ENCODE measurements at places on chromosomes 2 and 18. TPM values are rescaled to one million over a fixed set of nuclear protein-coding genes. Genes with fewer than 3 reads are reported as not detected.

DNA sequence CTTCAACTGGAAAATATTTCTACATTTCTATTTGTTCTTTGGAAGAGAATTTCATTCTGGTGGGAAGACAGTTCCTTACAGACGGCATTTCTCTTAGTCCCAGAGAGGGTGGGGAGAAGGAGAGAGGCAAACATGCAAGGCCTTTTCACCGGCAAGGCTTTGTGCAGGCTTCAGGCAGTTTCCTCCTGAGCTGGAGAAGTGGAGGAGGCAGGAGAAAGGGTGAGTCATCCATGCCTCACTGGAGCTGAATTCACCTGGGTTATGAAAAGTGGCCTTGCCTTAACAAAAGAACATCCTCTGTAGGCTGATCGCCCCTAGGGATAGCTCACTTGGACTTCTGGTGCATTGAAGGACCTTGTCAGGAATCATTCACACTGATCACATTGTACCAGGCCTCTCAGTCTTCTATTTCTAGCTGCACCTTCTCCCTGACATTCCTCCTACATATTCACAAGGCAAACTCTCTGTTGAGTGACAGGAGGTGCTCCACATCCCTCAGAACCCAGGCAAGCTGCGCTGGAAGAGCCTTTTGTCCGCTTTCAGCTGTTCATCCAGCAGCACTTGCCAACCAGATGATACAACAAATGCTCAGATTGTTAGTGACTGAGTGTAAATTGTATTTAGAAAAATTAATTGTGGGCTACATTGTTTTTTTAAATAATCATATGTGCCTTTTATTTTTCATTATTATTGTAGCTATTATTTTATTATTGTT lies 796.1 kb downstream of the DCDC2C start:
- no peak overlapping the region for H3K4me3 ChIP-seq
- H3K36me3 ChIP-seq: no peaks in the 10 kb centered on the region
- H3K27ac ChIP-seq: no peak overlapping the region
- no peaks in the 10 kb centered on the region for H3K27me3 ChIP-seq

VAPA gene
- 117 TPM for total RNA-seq

- H3K4me1 ChIP-seq: no peaks in the 10 kb centered on the region
- H3K4me3 ChIP-seq: no peak overlapping the region
- H3K27ac ChIP-seq: no peak overlapping the region
- no peak for DNase-seq
- no peaks in the 10 kb centered on the region for H3K27me3 ChIP-seq
Observed at GRCh38 chr2:7035884-7036283, 118.7 kb downstream of the RNF144A start.

- H3K36me3 ChIP-seq: no peaks in the 10 kb centered on the region
- no peaks in the 10 kb centered on the region for H3K27me3 ChIP-seq
- peaks cover 70% of the 10 kb centered on the region for H3K4me1 ChIP-seq
- H3K4me3 ChIP-seq: no peak overlapping the region
Observed at GRCh38 chr2:46540496-46541331, 61.3 kb downstream of the TMEM247 start.

DNA sequence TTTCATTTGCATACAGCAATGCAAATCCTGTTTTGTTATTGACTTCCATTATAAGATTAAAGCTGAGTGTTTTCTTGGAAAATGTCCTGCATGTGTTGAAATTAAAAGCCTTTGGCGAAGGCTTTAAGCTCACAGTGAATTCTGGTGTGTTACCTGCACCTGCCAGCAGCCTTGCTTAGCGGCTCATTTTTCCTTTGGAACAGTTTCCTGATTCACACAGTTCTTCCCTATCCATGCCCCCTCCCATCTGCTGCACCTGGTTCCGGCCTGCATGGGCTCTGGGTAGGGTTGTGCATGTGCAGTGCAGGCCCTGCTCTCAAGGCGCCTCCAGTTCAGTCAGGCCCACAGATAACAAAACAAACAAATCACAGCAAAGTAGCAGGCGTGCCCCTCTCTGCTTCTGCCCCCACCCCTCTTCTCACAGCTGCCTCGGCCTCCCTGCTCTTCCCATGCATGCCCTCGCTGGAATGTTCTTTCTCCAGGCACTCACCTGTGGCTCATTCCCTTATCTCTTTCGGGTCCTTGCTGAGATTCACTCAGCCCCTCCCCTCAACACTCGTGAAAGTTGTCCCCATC lies 15.8 kb downstream of the MTCL1 start:
- no peaks in the 10 kb centered on the region for H3K36me3 ChIP-seq
- H3K4me1 ChIP-seq: no peaks in the 10 kb centered on the region
- H3K4me3 ChIP-seq: no peak overlapping the region
- no peak for DNase-seq
- no peaks in the 10 kb centered on the region for H3K27me3 ChIP-seq

TFPI gene
- total RNA-seq: not detected

DNA sequence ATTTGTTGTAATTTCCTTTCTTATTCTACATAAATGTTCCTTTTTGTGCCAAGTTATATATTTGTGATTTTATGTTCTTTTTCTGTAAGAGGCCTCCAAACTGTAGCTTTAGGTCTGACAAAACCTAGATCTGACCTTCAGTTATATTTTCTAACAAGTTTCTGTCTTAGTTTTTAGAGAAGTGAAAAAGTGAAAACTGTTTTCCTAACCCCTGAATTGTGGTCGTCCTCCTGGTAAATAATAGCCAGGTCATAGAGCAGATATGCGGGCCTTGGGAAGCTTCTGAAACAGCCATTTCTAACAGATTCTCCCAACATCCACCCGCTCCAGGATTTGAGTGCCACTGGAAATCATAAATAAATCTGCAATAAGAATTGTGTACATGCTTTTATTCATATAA lies 398.4 kb upstream of the CWC22 start:
- H3K27ac ChIP-seq: no peak overlapping the region
- H3K4me1 ChIP-seq: no peaks in the 10 kb centered on the region
- no peak for DNase-seq

EN1 gene
- not detected for total RNA-seq

GRCh38 chr18:4721545-4721944 lies 266.4 kb upstream of the DLGAP1 start:
- no peak for DNase-seq
- no peaks in the 10 kb centered on the region for H3K4me1 ChIP-seq
- no peak overlapping the region for H3K27ac ChIP-seq
- H3K36me3 ChIP-seq: no peaks in the 10 kb centered on the region

DNA sequence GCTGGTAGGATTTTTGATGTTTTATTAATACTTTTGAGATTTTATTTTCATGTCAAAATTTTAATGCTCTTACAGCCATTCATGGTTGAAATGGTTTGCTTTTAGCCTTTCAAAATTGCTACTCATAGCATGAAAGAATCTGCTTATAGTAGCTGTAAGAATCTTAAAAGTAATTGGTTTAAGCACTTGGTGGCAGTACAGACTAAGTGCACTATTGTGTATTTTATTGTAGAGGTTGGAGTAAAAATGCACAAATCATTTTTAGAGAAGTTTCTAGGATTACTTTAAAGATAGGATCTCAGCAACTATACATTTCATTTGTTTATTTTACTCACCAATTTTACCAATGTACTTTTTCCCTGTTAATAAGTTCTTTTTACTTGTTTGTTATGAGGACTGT lies 205.8 kb downstream of the SPAG16 start:
- H3K4me1 ChIP-seq: no peaks in the 10 kb centered on the region
- H3K27ac ChIP-seq: no peak overlapping the region
- H3K27me3 ChIP-seq: no peaks in the 10 kb centered on the region
- no peaks in the 10 kb centered on the region for H3K36me3 ChIP-seq

DNA sequence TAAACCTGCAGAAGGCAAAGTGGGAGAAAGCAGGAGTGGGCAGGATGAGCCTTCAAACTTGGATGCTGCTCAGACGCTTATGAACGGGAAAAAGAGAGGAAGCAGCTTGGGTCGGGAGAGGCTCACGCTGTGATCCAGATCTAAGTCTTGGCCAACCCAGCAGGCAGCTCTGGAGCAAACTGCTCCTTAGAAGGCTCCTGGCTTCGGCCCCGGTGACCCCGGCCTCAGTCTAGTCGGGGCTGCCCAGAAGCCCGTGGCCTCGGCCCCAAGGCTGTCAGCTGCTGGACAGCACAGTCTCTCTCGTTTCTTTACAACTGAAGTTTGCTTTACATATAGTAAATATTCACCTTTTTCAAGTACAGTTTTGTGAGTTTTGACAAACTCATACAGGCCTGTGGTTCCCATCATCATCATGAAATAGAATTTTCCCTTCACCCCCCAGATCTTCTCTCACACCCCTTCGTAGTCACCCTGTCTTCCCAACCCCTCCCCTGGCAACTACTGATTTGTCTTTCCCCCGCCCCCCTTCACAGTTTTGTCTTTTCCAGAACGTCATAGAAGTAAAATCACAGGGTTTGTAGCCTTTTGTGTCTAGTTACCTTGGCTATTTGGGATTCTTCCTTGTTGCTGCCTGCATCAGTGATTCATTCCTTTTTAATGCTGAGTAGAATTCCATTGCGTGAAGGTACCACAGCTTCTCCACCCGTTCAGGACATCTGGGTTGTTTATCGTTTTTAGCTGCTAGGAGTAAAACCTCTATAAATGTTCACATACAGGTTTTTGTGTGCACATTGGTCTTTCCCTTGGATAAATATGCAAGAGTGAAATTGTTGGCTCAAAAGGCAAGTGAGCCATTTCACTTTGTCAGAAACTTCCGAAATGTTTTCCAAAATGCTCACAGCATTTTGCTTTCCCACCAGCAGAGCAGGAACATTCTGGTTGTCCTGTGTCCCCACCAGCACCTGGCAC lies 35.1 kb downstream of the MYO7B start:
- no peaks in the 10 kb centered on the region for H3K27me3 ChIP-seq
- H3K4me3 ChIP-seq: no peak overlapping the region
- peak; percentile 2 for DNase-seq

SCN2A gene
- 0.22 TPM for total RNA-seq

LYG2 gene
- total RNA-seq: not detected

AQP12B gene
- total RNA-seq: not detected

DNA sequence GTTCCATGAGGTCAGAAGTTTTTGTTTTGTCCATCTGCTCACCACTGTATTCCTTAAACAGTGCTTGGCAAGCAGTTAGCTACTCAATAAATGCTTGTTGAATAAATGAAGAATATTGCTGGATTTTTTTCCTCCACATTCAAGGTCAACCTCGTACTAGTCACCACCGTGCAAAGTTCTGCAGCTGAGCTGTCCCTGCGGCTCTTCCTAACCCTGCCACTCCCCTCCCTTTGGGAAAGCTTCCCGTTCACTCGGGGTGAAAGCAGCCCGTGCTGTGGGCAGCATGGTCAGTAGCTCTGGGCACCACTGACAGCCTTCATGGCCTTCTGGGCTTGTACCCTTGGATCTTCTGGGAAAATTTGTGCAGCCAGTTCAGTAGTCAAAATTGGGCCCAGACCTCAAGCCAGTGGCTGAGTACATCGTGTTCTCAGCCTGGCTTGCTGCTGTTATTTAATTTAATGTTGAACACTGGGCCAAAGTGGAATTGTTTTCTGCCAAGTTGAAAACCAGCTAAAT lies 469.3 kb upstream of the RAB12 start:
- no peak for DNase-seq
- H3K36me3 ChIP-seq: no peaks in the 10 kb centered on the region
- H3K27me3 ChIP-seq: no peaks in the 10 kb centered on the region
- H3K4me3 ChIP-seq: no peak overlapping the region

DNA sequence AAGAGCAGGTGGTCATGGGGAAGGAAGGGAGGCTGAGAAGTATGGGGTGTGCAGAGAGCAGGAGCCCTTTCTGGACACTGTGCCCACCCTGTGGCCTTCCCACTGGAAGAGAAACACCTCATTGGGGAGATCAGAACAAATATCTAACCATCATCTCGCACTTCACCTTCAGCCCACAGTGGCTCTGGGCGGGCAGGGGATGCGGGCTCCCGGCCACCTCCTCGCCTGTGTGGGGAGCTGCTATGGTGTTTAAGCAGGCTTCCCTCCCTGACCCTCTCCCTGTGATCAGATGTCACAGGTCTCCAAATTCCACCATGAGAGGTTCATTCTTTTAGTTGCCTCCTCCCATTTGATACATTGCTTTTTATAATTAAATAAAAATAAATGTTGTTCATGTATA lies 5.0 kb downstream of the FBLN7 start:
- H3K27ac ChIP-seq: no peak overlapping the region
- DNase-seq: no peak
- H3K27me3 ChIP-seq: peaks cover 19% of the 10 kb centered on the region
- H3K4me1 ChIP-seq: peaks cover 3% of the 10 kb centered on the region
- no peaks in the 10 kb centered on the region for H3K36me3 ChIP-seq
- no peak overlapping the region for H3K4me3 ChIP-seq

DNA sequence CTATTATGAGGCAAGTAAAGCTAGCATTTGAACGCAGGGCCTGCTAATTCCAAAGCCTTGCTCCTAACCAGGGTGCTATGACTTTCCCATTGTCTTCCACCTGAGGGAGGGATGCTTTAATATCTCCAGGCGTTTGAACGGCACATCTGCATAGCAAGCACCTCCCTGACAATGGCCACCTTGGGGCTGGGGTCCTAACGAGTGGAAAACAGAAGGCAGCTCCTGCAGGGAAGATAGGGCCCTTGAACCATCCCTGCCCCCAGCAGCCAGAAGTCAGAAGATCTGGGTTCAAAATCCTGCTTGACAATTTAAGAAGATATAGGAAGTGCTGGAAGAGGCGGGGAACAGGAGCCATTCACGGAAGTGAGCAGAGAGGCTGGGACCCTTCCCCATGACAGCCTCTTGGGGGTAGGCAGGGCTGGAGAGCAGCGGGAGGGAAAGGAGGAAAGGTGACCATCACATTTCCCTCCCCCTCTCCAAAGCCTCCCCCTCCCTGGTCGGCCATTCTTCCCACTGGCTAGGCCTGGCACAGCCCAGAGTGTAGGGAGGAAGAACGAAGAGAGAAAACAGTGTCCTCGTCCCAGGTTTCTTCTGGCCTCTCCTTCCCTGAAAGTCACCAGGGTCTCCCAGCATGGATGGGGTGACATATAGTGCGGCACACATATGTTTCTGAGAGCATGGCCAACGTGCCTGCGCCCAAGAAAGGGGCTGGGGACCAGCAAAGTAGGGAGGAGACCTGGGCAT lies 73.5 kb downstream of the EMX1 start:
- no peak for DNase-seq
- H3K4me3 ChIP-seq: no peak overlapping the region
- H3K36me3 ChIP-seq: peaks cover 2% of the 10 kb centered on the region

- H3K4me3 ChIP-seq: peak overlapping the region; percentile 35
- no peak overlapping the region for H3K27ac ChIP-seq
- H3K27me3 ChIP-seq: no peaks in the 10 kb centered on the region
- peaks cover 19% of the 10 kb centered on the region for H3K4me1 ChIP-seq
- H3K36me3 ChIP-seq: no peaks in the 10 kb centered on the region
Observed at GRCh38 chr2:45643543-45644542, 7.6 kb upstream of the PRKCE start.

DNA sequence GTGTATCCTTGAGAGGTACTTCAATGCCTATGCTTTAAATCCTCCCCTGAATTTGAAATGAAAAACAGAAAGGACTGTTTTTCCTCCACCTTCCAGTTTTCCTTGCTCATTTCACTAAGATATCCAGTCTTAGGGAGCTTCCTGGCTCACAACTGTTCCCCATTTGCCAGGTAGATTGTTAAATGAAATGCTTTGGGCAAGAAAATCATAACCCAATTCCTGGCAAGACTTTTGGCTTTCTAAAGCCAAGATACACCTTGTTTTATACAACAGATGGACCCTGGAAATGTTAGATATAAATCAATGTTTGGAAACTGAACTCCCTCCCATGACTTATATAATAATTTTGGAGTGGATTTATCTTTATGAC lies 3.6 kb upstream of the CHMP3 start:
- peaks cover 15% of the 10 kb centered on the region for H3K4me1 ChIP-seq
- no peak for DNase-seq
- H3K27me3 ChIP-seq: no peaks in the 10 kb centered on the region
- H3K36me3 ChIP-seq: no peaks in the 10 kb centered on the region
- no peak overlapping the region for H3K4me3 ChIP-seq

GRCh38 chr2:206442474-206442832 lies 879 bp upstream of the ADAM23 start:
- peaks cover 21% of the 10 kb centered on the region for H3K4me1 ChIP-seq
- no peak for DNase-seq
- no peak overlapping the region for H3K27ac ChIP-seq
- no peaks in the 10 kb centered on the region for H3K36me3 ChIP-seq

CHRND gene
- total RNA-seq: not detected

Data from B cell (primary cell).